KBM-7 (cell line): ENCODE measurements at places on chromosomes 4 and X.

GRCh38 chrX:41389311-41389888 lies 55.4 kb downstream of the DDX3X start:
- no peak for DNase-seq

DNA sequence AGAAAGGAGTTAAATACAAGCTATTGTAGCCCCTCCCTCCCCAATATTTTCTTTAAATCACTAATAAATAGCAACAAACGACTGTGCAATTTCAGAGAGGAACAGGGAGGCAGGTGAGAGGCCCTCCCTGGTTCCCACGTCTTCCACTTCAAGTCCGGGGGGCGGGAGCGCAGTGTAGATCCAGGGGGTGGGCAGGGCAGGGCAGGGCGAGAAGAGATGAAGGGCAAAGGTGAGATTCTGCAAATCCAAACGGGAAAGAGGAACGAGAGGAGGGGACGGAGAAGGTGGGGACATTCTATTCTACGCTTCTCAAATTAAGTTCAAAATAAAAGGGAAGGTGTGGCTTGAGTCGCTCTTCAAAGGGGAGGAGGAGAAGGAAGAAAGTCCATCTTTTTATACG lies 6.8 kb downstream of the NKX6-1 start:
- no peak for DNase-seq

DNA sequence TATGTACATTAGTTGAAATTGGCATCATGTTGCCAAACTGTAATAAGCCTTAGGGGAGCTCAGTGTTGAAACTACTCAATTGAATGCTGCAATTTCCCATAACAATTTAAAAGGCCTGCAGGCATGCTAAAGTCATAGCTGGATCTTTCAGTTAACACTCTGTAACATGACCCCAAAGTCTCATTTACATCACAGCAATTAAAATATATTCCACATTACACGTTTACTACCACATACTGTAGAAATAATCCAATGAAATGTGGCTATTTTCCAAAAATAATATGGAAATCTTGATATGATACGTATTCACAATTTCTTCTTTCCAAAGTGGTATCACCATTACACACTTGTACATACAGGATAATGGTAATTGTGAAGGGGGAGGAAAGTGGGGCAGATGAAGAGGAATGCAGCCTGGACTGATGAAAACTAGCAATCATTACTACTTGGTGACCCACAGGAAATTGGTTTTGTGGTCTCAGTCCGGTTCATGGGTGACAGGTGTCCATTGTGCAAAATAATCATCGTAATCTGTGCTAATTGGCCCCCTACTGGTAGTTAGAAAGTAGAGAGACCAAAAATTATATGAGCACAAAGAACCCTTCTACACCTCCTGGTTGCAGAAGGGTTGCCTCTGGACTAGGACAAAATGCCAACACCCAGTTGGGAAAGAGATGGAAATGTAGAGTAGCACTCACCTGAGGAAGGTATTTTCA lies 63.7 kb downstream of the TENM3 start:
- no peak for DNase-seq

DNA sequence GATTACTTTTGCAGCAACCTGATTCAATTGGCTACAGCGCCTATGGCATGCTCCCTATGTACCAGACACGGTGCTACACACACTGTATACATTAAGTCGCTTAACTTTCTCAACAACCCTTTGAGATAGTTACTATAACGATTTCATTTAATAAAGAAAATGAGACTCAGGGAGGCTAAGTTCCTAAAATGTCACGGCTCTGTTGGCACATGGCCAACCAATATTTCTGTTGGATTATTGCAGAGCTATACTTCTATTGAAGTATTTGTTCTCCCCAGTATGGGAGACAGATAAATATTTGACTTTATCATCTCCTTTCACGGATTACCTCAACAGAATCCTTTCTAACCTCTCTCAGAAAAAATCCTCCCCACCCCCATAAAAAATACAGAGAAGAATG lies 25.3 kb downstream of the CLNK start:
- DNase-seq: no peak

- no peak for DNase-seq
Observed at GRCh38 chr4:804804-805203, 21.1 kb downstream of the CPLX1 start.

GRCh38 chrX:17590892-17591740 lies 146.2 kb upstream of the SCML1 start:
- peak; percentile 72 for DNase-seq

DNA sequence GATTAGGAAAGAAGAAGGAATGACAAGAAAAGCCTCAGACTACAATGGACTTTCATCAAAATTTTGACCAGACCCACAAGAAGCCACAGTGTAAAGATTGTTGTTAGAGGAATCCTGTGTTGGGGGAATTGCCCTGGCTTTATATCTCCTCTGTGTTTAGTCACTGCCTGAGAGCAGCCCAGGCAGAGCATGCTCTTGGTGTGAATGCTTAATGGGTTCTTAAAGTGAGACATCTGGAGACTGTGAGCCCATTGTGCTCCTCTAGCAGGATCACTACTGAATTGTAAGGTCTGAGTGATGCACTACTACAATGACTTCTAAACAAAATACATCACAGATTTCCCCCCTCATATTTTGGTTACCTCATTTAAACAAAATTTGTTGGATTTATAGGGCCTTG lies 1860.5 kb upstream of the ADGRL3 start:
- DNase-seq: no peak

DNA sequence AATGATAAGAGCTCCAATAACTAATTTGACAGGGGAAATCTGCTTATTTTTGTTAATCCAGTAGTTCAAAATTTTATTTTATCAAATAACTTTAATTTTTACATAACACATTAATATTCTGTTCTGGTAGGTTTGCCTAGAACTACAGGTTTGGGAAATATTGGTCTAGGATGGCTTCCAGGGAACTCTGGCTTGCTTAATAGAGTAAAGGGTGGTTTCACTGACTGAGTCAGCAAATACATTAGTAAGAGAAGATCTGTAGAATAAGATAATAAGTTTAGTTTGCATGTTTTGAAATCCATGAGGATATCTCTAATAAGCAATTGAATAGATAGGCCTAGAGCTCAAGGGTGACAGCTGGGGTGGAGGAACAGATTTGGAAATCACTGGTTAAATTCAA lies 500.7 kb downstream of the ZNF674 start:
- DNase-seq: no peak

- peak; percentile 97 for DNase-seq
Observed at GRCh38 chrX:49165901-49166881, 3.6 kb downstream of the MAGIX start.

- no peak for DNase-seq
Observed at GRCh38 chr4:71974681-71975080, 57.1 kb upstream of the NPFFR2 start.

GRCh38 chr4:70722199-70722791 lies 531 bp downstream of the RUFY3 start:
- DNase-seq: no peak

DNA sequence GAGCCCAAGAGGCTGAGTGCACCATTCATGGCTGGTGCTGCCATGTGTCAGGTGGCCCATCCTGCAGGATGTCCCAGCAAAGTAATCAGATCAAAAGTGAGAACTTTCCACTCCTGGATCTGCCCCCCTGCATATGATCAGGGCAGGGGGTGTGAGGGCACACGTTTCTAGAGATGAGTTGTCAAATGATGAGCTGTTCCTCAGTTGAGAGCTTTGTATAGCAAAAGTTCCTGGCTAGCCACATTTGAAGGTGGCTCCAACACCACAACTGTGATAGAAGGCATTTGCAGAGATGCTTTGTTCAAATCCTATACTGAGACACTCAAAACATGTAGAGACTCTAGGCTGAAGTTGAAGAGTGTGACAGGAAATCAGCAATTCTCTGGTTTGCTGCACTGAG lies 501.8 kb downstream of the BCOR start:
- DNase-seq: no peak

GRCh38 chr4:14867847-14868246 lies 134.4 kb upstream of the CPEB2 start:
- DNase-seq: no peak

DNA sequence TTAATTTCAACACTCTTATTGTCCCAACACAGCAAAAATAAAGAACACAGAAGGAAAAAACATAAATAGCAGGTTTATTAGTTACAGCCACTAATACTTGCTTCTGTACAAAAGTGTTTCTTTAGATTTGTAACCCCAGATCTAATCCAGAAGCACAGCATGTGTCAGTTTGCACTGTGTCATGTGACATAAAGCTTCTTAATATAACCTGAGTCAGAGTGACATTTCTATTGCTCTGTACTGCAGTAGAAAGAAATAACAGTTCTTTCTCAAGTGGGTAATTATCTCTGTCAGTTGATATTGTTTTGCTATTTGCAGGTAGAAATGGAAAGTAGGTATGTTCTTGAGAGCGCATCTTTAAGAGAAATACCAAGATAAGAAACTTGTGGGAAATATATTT lies 422.5 kb downstream of the ZIC3 start:
- DNase-seq: no peak

DNA sequence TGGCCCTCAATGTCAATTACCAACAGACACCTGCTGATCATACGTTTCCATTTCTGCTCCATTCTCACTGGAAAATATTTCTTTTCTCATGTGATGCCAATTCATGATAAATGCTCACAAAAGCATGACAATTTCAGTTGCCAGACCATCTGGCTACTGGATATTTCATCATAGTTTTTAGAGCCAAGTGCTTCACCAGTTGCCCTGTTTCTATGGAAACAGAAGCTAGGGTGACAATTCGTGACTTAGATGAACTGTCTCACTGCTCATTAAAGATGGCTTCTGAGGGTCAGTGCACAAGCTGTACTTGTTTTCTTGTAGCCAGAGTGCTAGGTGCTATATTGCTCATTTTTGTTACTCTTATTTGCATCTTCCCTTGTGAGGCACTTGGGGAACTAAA lies 184.9 kb downstream of the COMMD8 start:
- no peak for DNase-seq

GRCh38 chr4:8052160-8052691 lies 106.4 kb downstream of the ABLIM2 start:
- DNase-seq: no peak

GRCh38 chrX:53082773-53083616 lies 828 bp downstream of the TSPYL2 start:
- no peak for DNase-seq

GRCh38 chr4:185379326-185380295 lies 16.1 kb downstream of the LRP2BP start:
- DNase-seq: no peak

DNA sequence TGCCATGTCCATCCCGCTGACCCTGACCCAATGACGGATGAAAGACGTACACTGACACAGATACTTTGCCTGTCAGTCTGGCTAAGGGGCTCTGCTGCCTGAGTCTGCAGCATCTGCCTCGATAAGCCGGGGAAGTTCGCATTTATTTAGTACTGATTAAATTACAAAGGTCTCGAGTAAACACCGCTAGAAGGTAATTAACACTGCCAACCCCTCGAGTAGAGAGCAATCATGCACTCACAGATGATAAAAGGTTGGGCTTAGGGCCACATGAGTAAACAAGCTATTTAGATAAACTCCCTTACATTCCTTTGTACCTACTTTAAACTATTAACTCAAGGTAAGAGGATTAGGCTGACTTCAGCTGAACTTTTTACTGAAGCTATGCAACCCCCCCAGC lies 16.0 kb upstream of the RBMXL3 start:
- no peak for DNase-seq

DNA sequence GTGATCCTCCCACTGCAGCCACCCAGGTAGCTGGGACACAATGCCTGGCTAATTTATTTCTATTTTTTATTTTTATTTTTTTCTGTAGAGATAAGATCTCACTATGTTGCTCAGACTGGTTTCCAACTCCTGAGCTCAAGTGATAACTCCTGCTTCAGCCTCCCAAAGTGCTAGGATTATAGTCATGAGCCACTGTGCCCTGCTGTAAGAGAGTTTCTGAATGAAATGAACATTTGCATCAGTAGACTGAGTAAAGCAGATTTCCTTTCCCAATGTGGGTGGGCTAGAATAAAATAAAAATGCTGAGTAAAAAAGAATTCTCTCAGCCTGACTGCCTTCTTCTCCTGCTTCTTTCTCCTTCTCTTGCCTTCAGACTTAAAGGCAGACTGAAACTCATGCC lies 555.4 kb upstream of the PITX2 start:
- no peak for DNase-seq

DNA sequence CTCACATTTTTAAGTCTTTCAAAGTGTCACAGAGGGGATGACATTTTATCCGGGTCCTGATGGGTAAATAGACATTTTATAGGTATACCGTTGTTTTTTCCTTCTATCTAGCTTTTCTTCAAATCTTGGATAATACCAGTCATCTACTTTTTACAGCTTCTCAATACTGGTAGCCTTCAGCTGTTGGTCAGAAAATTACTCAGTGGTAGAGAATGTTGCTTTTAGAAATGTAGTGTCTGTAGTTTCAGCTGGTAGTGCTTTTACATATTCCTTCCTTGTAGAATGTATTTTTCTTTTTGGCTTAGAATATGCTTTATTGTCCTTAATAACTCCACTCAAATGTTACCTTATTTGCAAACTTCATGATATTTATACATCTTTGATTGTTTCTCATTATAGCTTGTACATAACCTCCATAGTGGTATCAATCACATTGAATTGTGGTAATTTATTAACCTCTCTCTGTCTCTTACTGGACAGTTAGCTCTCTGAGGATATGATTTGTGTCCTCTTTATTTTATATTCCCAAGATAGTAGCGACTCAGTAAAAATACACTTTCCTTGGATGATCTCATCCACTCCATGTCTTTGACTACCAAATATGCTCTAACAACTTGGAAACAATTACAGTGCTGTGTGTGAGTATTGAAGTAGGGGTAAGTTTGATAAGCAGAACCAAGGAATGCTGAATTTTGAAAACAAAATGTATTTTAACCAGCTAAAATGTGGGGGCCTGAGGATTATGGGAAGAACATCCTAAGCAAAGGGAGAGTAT lies 53.8 kb downstream of the RAP1GDS1 start:
- DNase-seq: no peak

- DNase-seq: peak; percentile 72
Observed at GRCh38 chrX:96372313-96373046, 312.2 kb upstream of the DIAPH2 start.

GRCh38 chrX:134664202-134664601 lies 5.9 kb upstream of the PLAC1 start:
- DNase-seq: no peak
